ENCODE measurements at places on chromosomes 5 and 9. TPM values are rescaled to one million over a fixed set of nuclear protein-coding genes. Genes with fewer than 3 reads are reported as not detected.
A peak's percentile ranks its signal among the peaks of the same experiment; 100 is the strongest.

DNA sequence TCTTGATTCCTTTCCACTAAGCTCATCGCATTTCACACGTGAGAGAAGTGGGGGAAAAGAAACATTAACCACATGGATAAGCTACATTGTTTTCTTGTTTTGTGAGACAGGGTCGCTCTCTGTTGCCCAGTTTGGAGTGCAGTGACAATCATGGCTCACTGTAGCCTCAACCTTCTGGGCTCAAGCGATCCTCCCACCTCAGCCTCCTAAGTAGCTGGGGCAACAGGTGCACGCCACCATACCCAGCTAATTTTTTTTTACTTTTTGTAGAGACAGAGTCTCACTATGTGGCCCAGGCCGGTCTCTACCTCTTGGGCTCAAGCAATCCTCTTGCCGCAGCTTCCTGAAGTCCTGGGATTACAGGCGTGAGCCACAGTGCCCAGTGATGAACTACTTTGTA, 2.8 kb downstream of the OTULIN start:
- peak overlapping the region; percentile 85 for H3K27ac ChIP-seq
- peaks cover 72% of the 10 kb centered on the region for H3K4me1 ChIP-seq
- peak overlapping the region; percentile 92 for H3K4me3 ChIP-seq
- H3K27me3 ChIP-seq, result no peaks in the 10 kb centered on the region

GRCh38 chr9:131959056-131959455, 120.6 kb downstream of the MED27 start:
- H3K27me3 ChIP-seq, result no peaks in the 10 kb centered on the region
- no peak for DNase-seq
- H3K4me3 ChIP-seq, result no peak overlapping the region
- no peak overlapping the region for H3K27ac ChIP-seq
- no peaks in the 10 kb centered on the region for H3K4me1 ChIP-seq

GRCh38 chr5:123115020-123115419, 26.0 kb downstream of the PRDM6 start:
- no peaks in the 10 kb centered on the region for H3K36me3 ChIP-seq
- H3K4me1 ChIP-seq, result no peaks in the 10 kb centered on the region
- H3K27ac ChIP-seq, result no peak overlapping the region
- DNase-seq, result no peak
- no peak overlapping the region for H3K4me3 ChIP-seq

Gene TLX3
- not detected for total RNA-seq

Data from activated CD4-positive, alpha-beta memory T cell treated with anti-CD3 and anti-CD28 coated beads for 36 hours (primary cell).